ENCODE measurements at places on chromosomes 2 and 18. TPM values are rescaled to one million over a fixed set of nuclear protein-coding genes. Genes with fewer than 3 reads are reported as not detected.
A peak's percentile ranks its signal among the peaks of the same experiment; 100 is the strongest.

DNA sequence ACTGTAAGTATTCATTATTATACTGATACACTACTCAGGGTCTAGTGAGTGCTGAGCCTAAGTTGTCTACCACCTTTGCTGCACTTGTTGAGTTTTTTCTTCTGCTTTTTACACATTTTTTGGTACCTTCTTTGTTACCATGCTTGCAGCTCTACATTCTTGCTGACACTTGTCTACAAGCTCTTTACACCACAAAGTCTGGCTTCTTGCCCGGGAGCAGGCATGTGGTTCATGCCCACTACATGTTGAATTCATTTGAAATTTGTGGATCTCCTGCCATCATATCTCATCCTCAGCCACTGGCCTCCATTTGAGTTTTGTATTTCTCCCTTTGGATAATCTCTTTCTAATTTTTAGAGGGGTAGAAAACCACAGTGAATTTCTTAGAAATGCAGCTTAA, 29.9 kb downstream of the IL18R1 start:
- H3K27me3 ChIP-seq = no peaks in the 10 kb centered on the region
- no peak overlapping the region for H3K27ac ChIP-seq
- no peaks in the 10 kb centered on the region for H3K36me3 ChIP-seq
- H3K4me3 ChIP-seq = no peak overlapping the region

- no peaks in the 10 kb centered on the region for H3K4me1 ChIP-seq
- H3K27ac ChIP-seq = no peak overlapping the region
- no peaks in the 10 kb centered on the region for H3K27me3 ChIP-seq
- no peak overlapping the region for H3K4me3 ChIP-seq
- no peaks in the 10 kb centered on the region for H3K36me3 ChIP-seq
Observed at GRCh38 chr2:40760071-40760666, 308.3 kb upstream of the SLC8A1 start.

DNA sequence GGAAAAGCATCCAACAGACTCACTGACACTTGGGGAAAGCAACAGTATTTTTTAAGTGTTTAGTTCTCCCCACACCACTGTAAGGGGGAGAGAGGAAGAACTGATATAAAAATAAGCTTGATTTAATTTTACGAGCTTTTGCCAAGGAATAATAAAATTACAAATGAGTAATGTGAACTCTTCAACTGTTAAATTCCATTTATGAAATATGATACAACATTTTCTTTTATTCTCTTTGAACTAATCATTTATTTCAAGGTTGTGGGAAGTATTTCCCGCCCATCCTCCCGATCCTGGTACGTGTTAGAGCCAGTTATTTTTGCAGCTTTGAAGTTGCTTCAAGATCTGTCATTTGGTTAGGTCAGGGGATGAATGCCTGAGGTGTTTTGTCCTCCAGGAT, 35.2 kb downstream of the WDPCP start:
- H3K27me3 ChIP-seq = no peaks in the 10 kb centered on the region
- no peak overlapping the region for H3K27ac ChIP-seq
- H3K4me1 ChIP-seq = no peaks in the 10 kb centered on the region
- H3K4me3 ChIP-seq = no peak overlapping the region
- DNase-seq = peak; percentile 36
- H3K36me3 ChIP-seq = no peaks in the 10 kb centered on the region

- no peak for DNase-seq
- no peak overlapping the region for H3K27ac ChIP-seq
- H3K4me3 ChIP-seq = no peak overlapping the region
- H3K4me1 ChIP-seq = no peaks in the 10 kb centered on the region
Observed at GRCh38 chr18:49837889-49838288, 24.6 kb upstream of the ACAA2 start.

DNA sequence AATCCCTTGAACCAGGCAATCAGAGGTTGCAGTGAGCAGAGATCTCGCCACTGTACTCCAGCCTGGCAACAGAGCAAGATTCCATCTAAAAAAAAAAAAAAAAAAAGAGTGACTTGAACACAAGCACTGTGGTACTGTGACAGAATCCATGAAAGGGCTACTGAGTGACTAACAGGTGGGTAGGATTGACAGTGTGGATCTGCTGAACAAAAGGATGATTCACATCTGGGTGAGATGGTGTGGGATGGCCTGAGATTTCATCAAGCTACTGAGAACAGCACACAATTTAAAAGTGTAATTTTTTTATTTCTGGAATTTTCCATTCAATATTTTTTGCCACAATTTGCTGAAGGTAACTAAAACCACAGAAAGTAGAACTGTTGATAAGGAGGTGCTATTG, 13.3 kb upstream of the SP3 start:
- no peak overlapping the region for H3K27ac ChIP-seq
- H3K4me3 ChIP-seq = no peak overlapping the region
- no peak for DNase-seq
- no peaks in the 10 kb centered on the region for H3K27me3 ChIP-seq
- no peaks in the 10 kb centered on the region for H3K36me3 ChIP-seq

- H3K27ac ChIP-seq = peak overlapping the region; percentile 80
- peak; percentile 17 for DNase-seq
- H3K4me1 ChIP-seq = peaks cover 24% of the 10 kb centered on the region
- H3K27me3 ChIP-seq = no peaks in the 10 kb centered on the region
- no peak overlapping the region for H3K4me3 ChIP-seq
- H3K36me3 ChIP-seq = no peaks in the 10 kb centered on the region
Observed at GRCh38 chr2:98907966-98908905, 27.8 kb downstream of the CRACDL start.

GRCh38 chr18:907115-907884, 2.6 kb downstream of the ADCYAP1 start:
- no peak for DNase-seq
- peak overlapping the region; percentile 50 for H3K4me3 ChIP-seq
- peaks cover 50% of the 10 kb centered on the region for H3K27me3 ChIP-seq
- no peak overlapping the region for H3K27ac ChIP-seq
- H3K36me3 ChIP-seq = no peaks in the 10 kb centered on the region

DNA sequence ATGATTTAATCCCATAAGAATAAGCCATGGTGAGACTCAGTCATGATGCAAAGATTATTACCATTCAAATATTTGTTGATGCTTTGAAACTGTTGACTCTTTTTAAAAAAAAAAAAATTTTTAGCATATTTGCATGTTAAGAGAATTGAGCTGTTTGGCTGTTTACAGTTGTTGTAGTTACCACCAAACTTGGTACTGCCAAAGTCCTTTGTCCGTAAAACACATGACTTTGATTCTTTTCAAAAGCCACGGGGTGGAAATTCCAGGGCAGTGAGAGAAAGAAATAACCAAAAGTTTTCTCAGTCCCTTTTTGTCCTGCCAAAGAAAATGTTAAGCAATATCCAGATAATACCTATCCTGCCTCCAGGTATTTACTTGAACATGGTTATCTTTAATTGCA, 474.8 kb downstream of the METTL4 start:
- H3K4me1 ChIP-seq = no peaks in the 10 kb centered on the region
- H3K27ac ChIP-seq = no peak overlapping the region
- no peaks in the 10 kb centered on the region for H3K27me3 ChIP-seq
- H3K36me3 ChIP-seq = no peaks in the 10 kb centered on the region

- peaks cover 68% of the 10 kb centered on the region for H3K27me3 ChIP-seq
- peaks cover 17% of the 10 kb centered on the region for H3K36me3 ChIP-seq
- H3K27ac ChIP-seq = no peak overlapping the region
- no peak overlapping the region for H3K4me3 ChIP-seq
- DNase-seq = no peak
Observed at GRCh38 chr2:174343343-174343622, 8.5 kb downstream of the SP9 start.

GRCh38 chr2:181203412-181203811, 223.0 kb downstream of the UBE2E3 start:
- H3K27me3 ChIP-seq = no peaks in the 10 kb centered on the region
- no peak overlapping the region for H3K27ac ChIP-seq
- DNase-seq = no peak
- no peaks in the 10 kb centered on the region for H3K36me3 ChIP-seq

DNA sequence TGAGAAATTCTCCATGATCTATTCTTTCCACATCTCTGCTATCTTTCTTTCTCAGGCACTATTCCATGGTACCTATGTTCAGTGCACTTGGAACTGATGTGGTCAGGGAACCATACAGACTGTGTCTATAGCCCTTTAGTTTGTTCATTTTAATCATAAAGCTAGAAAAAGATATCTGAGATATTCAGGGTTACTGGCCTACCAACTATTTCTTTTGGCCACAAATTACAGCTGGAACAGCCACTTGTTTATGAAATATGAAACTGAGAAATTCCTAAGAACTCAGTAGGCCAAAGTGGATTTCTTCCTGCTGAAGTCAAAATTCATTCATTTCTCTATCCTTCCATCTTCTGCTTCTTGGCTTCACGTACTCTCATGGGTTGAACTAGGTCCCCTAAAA, 22.8 kb upstream of the LYPD1 start:
- H3K4me3 ChIP-seq = no peak overlapping the region
- H3K36me3 ChIP-seq = no peaks in the 10 kb centered on the region
- no peaks in the 10 kb centered on the region for H3K27me3 ChIP-seq

Gene TCF7L1
- total RNA-seq = 6.4 TPM

Gene ALPG
- not detected for total RNA-seq

Gene ASXL3
- not detected for total RNA-seq

Gene POTEI
- total RNA-seq = not detected

Gene TLK1
- 15.1 TPM for total RNA-seq

Gene PCARE
- total RNA-seq = not detected

Gene TSPYL6
- total RNA-seq = not detected

Gene NDUFS1
- total RNA-seq = 46.1 TPM

Gene TBR1
- not detected for total RNA-seq
